ENCODE measurements at places on chromosomes 1 and 21.

DNA sequence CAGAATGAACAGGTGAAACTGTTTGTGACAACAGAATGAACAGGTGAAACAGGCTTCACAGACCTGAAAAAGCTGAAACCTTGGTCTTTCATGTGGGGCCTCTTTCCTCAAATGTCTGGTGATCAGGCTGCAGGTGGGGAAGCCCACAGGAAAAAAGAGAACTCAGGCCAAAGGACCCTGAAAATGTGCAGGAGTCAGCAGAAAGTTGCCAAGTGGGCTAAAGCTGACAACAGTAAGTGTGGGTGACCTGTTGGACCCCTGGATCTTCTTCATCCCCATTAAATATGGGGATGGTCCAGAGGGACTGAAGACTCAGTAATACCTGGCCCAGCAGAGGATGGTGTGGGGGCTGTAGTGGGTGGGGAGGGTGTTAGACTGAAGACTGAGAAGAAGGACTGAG is 9.1 kb upstream of the CHIT1 start:
- DNase-seq: no peak

DNA sequence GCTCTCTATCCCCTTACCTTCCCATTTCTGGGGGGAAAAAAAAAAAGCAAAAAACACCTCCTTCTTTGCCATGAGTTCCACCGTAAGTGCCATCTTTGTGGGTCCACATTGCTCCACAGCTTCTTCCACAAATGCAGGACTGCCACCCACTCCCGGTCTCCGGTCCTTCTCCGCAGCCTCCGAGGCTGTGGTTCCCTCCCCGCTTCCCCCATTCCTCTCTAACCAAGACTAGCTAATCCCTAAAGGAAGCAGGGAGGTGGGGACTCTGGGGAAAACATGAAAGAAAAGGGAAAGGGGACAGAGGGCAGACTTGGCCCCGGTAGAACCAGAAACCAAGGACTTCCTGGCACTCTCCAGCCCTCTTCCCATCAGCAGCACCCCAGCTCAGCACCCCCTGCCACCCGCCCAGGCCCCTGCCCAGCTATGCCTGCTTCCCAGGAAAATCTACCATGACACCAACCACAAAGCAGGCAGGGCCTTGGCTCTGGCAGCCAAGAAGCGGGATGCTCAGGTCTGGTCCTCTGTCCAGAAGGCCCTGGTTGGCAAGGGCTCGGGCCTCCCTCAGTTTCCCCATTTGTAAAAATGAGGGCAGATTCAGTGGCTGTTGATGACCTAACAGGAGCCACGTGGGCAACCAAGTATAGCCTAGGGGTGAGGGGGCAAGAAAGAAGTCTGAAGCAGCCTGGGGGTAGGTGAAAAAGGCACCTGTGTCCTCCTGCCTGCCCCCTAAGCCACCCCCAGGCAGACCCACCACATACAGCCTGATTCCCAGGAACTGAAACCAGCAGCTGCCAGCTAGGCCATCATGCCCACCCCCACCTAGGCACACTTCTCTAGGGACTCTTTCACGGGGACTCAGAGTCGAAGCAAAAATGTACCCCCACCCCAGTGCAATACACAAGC is 2.5 kb downstream of the EPHA2 start:
- no peak for DNase-seq

DNA sequence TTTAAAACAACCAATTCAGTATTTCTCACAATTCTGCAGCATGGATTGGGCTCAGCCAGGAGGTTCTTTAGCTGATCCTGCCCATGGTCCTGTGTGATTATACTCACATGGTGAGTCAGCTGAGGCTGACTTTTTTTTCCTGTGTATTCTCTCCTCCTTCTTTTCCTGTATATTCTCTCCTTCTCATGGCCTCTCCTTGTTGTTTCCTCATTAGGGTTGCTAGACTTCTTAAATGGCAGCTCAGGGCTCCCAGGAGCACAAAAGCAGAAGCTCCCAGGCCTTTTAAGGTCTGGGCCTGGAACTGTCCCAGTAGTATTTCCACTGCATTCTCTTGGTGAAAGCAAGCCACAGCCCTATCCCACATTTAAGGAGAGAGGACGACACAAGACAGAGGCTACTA is 26.8 kb downstream of the VANGL1 start:
- DNase-seq: no peak

DNA sequence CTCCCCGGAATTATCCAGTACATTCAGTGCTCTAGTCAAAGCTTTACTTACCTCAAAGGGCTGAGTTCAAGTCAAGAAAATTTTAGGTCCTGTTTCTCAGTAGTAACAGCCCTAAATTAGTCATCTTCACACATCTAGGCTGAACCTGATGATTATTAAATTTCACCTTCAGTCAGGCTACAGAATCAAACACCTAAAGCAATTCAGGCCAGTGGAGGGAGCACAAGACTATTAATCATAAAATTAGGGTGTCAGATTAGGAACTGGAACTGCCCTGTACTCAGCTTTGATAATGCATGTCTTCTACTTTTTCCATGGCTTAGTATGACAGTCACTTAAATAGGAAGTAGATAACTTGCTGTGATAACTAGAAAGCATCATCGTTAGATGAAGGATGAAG is 28.4 kb upstream of the BCAS2 start:
- DNase-seq: no peak

DNA sequence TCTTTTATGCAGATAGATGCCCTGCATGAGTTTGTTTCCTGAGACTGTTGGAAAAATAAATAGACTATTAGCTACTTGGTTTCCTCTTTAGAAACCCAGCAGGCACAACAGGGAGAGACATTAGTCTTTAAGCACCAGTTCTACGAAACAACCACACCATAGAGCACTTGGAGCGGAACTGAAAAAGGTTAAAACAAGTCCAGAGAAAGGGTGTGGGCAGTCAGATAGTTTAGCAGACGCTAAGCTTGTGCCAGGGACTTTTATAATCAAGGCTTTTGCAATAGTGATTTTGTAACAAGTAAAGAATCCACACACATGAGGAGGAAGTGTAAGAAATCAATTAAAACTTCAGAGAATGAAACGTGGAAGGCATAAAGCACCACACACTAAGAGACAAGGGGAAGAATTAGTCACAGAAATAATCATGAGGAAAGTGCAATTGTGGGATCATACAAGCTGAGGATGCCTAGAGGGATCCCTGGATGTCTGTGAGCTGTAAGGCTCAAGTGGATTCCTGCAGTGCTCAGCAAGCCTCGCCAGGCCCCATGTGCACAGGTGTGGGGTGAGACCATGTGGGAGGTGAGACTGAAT is 37.8 kb upstream of the TLR5 start:
- no peak for DNase-seq

DNA sequence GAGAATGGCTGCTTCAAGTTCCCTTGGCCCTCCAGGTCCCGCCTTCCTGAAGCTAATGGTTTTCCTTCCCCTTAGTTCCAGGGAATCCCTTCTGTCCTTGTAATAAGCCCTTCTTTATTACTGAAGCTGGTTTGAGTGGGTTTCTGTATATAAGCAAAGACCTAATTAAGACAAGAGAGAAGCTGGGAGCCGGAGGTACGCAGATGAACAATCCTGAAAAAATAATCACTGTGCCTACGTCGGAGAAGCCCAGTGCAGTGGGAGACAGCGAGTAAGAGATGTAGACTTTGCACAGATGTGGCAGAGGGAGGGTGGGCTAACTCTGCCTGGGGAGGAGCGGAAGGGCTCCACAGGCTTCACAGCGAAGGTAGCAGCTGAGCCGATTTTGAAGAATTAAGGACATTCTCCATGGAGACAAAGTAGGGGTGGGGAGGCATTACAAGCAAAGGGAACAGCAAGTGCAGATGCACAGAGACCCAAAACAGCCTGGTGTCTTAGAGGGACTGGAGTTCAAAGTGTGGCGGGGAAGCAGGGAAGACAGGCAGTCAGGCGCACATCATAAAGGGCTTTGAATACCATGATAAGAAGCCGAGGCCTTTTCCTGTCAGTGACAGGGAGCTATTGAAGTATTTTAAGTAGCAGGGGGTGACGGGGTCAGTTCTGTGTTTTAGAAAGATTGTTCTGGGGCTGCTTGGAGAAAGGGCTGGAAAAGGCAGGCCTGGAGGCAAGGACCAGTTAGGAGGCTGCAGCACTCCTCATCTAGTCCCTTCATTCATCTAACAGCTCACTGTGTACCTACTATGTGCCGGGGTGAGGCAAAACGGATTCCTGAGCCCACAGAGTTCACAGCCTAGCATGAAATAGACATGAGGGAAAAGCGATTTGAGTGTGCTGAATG is 6.5 kb downstream of the RIMS3 start:
- no peak for DNase-seq

DNA sequence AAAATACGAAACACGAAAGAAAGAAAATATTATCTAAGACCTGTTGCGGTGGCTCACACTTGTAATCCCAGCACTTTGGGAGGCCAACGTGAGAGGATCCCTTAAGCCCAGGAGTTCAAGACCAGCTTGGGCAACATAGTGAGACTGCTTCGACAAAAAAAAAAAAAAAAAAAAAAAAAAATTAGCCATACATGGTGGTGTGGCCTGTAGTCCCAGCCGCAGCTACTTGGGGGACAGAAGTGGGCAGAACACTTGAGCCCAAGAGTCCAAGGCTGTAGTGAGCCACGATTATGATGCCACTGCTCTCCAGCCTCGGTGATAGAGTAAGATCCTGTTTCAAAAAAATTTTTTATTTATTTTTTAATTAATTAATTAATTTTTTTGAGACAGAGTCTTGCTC is 1.5 kb upstream of the RAB13 start:
- DNase-seq: peak; percentile 2

- no peak for DNase-seq
These were observed 166.4 kb downstream of the PBX1 start for GRCh38 chr1:164725401-164725800.

GRCh38 chr1:45018599-45019230 is 6.7 kb downstream of the UROD start:
- peak; percentile 95 for DNase-seq

GRCh38 chr21:33398361-33398760 is 4.9 kb upstream of the IFNGR2 start:
- DNase-seq: no peak

GRCh38 chr1:45922813-45923212 is 119.4 kb downstream of the MAST2 start:
- no peak for DNase-seq

DNA sequence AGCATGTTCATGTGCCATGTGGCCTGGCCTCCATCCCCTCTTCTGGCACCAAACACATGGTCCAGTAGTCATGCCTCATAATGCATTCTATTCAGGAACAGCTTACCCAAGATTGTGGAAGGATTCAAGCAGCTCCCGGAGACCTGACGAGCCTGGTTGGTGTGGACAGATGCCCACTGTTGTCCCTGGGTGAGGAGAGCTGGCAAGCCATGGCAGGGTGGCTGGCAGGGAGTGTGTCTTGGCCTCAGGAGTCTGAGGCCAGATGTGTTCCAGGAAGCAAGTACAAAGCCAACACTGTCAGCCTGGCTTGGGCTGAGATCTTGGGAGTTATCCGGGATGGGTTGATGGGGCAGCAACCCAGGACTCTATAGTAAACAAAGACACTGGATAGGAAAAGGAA is 7.3 kb upstream of the FABP3 start:
- no peak for DNase-seq

DNA sequence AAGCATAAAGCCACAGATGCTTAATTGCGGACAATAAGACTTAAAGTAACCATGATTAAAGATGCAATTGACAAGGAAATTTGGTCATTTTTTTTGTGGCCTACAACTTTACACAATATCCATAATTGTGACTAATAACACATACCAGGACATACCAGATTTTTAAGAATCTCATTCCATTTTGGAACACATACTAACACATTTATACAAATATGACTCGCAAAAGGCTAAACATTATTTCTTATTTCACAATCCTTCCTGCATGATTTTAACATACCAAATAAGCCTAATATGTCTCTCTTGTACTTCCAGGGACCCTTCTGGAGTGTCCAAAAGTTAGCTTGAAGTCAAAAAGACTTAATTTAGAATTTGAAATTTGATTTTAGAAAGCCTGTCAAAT is 48.8 kb downstream of the DR1 start:
- no peak for DNase-seq

- no peak for DNase-seq
These were observed 144.0 kb upstream of the NRIP1 start for GRCh38 chr21:15208786-15209185.

DNA sequence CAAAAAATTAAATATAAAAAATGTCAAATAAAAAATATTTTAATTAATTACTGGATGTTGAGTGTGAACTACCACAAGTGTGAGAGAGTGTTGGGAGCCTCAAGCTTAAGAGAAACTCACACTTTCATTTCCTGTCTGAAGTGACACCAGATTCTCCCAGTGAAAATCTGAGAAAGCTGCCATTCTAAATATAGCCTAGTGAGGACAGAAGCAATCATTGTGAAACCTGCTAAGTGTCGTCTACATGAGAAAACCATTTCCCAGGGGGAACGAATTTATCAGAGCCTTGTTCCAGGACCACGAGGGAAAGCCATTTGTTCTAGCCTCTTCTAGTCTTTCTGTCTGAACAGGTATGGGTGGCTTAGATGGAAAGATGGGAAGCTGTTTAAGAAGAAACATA is 329.3 kb upstream of the PRMT6 start:
- DNase-seq: no peak

DNA sequence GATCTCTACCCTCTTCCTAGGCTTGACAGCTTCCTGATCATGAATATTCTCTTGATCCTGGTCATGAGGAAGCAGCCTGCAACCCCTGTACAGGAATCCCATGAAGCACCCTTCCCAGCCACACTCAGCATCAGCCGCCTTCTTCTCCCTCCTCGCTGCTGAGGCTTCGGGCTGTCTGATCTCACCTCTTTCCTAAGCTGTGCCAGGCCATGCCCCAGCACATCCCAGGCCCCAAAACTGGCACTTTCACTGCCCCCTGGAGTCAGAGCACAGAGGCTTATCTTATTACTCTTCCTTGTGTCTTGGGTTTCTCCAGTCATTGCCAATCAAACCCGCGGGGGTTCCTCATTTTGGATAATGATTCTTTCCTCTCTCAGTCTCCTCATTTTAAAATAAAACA is 259.5 kb downstream of the RGS7 start:
- no peak for DNase-seq

- DNase-seq: no peak
These were observed 18.4 kb downstream of the ATP1A4 start for GRCh38 chr1:160169553-160170399.

GRCh38 chr1:164443166-164443565 is 115.8 kb upstream of the PBX1 start:
- no peak for DNase-seq

- no peak for DNase-seq
These were observed 6.7 kb upstream of the WNT2B start for GRCh38 chr1:112501810-112502641.

DNA sequence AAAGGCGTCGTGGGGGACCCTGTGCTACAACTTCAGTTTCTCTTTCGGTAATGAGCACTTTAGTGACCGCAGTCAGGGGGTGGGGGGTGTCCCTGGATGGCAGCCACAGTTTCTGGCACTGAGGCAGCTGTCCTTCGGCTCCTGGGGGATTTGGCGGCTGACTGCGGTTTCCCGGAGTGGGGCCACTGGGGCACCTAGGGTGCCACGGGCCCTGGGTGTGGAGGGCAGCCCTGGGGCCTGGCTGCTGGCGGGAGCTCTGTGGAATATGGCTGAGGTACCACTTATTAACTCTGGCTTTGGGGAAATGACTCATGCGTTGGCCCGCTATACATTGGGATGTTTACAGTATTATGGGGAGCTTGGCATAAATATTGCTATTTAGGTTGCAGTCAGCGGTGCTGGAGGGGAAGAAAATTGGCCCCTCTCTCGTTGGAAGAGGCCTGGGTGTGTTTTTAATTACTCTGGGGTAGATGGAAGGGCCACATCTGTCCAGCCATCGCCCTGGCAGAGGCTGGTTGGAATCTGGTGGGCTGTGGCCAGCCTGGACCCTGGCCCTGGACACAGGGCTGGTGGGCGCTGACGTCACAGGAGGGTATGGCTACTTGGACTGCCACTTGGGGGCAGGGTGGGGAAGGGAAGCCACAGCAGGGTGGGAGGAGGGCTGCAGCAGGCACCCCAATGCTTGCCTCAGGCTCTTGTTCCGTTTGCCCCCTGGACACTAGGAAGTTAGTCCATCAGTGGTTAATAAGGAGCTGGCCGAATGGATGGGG is 2.0 kb downstream of the EPHB2 start:
- no peak for DNase-seq

Data from NCI-H2029 (cell line).